ENCODE measurements at places on chromosomes 1 and 21.

- peak; percentile 49 for DNase-seq
Observed at GRCh38 chr1:233518344-233518743, 95.6 kb upstream of the KCNK1 start.

DNA sequence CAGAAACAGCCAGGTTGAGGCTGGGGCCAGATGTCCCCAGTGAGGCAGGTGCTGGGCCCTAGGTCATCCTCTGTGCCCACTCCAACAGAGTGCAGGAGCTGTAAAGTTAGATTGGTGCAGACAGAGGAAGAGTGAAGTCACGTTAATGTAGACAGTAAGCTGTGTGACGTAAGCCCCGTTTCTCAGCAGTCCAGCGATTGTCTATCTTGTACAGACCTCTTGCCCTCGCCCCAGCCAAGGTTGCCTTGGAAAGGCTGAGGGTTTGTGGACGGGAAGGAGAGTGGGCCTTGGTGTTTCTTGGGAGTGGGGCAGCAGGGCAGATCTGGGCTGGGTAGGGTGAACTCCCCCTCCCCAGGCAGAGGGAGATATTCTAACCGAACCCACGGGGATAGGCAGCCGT, 13.5 kb downstream of the FAAH start:
- no peak for DNase-seq

GRCh38 chr1:214155987-214156625, 124.9 kb upstream of the SMYD2 start:
- no peak for DNase-seq

GRCh38 chr1:204579681-204580080, 63.5 kb downstream of the MDM4 start:
- DNase-seq, result no peak

GRCh38 chr1:56939209-56939608, 26.6 kb downstream of the C8B start:
- no peak for DNase-seq

- no peak for DNase-seq
Observed at GRCh38 chr1:182357171-182357570, 34.4 kb downstream of the GLUL start.

DNA sequence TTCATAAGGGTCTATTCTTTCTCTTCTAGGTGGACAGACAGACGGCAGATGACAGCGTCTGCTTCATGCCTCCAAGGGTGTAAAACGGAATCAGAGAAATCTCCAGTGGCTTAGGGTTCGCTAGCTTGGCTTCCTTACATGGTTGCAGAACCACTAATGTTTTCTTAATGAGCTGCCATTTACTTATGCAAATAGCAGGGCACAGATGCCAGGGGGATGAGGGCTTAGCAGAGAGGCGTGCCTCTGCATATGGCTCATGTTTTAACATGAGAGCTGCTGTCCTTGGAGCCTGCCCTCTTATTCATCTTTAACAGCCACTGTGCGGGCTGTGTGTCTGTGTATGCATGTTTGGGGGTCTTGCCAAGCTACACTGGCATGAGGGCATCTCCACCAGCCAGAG, 119.6 kb downstream of the IER5 start:
- no peak for DNase-seq

GRCh38 chr21:15870819-15871218, 141.0 kb downstream of the USP25 start:
- no peak for DNase-seq

DNA sequence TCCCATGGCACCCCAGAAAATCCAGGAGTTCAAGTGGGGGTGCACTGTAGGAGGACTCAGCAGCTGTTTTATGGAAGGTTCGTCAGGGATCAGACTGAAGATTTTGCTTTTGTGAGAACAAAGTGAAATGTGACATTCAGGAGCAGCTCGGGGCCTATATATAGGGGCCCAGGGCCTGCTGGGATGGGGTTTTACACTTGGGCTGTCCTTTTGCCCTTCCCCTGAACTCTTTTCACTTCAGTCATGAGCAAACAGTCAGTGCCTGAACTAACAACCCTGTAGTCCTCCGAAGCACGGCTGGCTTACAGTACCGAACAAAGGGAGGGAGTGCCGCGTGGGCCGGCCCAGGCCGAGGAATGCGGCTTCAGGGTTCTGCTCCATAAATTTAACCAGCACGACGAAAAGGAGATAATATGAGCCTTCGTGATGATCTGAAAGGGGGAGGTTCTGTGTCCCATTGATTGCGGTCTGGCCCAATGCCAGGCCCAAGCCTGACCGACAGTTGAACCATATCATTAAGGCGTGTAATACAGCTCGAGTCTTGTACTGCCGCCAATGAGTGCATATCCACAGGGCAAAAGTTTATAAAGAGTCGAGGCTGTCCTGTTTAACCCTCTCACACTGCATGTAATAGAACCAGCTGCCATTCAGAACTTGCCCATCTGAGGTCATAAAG, 139.9 kb downstream of the DHRS3 start:
- DNase-seq, result peak; percentile 99

DNA sequence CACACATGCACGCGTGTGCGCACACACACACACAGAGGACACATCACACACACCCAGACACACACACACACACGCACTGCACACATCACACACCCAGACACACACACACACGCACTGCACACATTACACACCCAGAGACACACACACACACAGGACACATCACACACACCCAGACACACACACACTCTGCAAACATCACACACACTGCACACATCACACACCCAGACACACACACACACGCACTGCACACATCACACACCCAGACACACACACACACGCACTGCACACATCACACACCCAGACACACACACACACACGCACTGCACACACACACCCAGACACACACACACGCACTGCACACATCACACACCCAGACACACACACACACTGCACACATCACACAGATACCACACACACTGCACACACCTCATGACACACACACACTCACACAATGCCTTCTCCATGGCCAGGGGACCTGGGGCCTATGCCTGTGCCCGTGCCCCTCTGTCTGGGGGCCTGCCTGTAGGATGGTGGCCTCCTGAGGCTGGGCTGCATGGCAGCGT, 24.4 kb downstream of the CRYAA start:
- DNase-seq, result no peak

GRCh38 chr1:71948561-71948960, 333.8 kb downstream of the NEGR1 start:
- DNase-seq, result no peak

GRCh38 chr1:96048572-96049212, 672.9 kb upstream of the PTBP2 start:
- DNase-seq, result no peak

GRCh38 chr21:17866590-17866989, 47.4 kb upstream of the C21orf91 start:
- no peak for DNase-seq

- DNase-seq, result no peak
Observed at GRCh38 chr1:230399321-230400006, 26.7 kb downstream of the PGBD5 start.

DNA sequence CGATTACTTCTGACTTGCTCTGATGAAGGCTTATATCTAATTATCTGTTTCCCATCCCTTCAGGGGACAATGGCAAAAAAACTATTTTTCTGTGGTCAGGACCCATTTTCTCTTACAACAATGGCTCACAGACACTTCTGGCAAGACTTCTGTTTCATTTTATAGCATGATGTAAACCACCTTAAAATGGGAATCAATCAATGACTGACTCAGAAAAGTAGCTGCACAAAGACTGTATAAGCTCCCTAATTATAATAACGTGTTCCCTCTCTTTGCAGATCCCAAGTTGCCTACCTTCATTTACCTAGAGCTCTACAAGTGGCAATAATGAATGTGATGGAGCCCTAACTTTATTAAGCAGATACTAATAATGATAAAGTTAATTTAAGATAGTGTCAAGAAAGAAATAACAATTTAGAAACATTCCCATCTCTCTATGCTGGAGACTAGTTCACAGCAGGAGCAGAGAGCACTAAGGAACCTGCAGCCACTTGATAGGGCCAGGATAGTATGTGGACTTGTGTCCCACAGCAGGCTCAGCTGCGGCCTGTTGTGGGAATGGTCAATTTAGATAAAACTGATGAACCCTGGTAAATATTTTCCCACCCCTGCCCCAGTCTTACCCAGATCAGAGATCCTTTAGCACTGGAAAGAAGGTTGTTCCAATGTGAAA, 538 bp downstream of the GBP2 start:
- DNase-seq, result no peak

- DNase-seq, result no peak
Observed at GRCh38 chr1:38336961-38337360, 290.4 kb upstream of the POU3F1 start.

DNA sequence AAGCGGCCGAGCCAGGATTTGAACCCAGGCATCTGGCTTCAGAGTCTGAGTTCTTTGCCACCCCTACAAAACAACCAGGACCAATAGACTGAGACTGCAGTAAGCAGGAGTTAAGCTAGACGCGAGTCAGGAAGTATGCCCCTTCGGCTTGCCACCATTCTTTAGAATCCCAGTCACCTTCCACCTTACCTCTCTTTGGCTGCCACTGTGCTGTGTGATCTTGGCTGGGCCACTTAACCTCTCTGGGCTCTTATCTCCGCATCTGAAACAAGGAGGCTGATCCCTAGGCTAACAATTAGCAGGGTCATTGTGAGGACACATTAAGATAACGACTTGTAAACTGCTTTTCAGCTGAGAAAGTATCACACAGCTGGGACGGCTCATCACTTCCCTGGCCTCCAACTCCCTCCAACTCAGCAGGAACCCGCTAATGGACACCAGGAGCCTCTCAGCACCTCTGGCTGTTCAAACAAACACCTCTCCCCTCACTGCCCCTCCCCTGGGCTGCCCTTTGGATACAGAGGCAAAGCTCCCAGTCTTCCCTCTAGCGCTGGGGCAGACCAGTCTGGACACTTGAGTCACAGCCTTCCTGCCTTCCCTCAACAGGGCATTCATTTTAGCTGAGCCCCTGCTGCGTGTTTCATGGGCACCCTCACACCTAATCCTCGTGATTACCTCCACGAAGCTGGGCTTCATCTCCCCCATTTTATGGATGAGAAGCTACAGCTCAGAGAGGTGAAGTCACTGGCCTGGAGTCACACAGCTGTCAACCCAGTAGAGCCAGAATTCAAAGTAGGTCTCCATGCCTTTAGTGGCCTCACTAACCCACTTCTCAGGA, 83.2 kb downstream of the CAMK2N1 start:
- no peak for DNase-seq

GRCh38 chr1:114502080-114502479, 8.9 kb downstream of the TRIM33 start:
- no peak for DNase-seq

DNA sequence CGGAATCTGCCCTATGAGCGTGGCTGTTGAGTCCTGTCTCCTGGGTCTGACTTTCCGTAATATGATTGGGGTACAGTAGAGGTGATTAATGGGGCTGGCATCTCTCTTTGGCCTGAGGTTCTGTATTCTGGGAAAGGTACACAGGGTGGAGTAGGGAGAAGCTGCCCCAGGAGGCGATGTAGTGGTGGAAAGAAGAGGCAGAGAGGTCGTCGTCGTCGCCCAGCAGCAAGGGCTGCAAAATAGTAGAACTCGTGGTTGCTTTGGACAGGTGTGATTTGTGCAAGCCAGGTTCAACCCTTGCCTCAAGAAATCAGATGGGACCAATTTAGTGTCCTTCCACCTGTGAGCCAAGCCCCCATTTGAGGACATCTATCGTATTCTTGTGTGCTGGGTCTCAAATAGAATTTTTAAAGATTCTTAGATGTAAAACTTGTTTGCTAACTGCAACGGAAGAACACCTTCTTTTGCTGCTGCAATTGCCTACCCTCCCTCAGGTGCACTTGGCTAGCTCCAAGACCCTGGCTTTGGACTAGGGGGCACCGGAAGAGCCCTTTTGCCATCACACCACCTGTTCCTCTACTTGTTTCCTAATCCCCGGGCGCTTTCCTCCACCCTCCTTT, 1.3 kb upstream of the HMGN2 start:
- DNase-seq, result no peak

GRCh38 chr1:165162671-165163241, 193.8 kb downstream of the LMX1A start:
- DNase-seq, result peak; percentile 30

GRCh38 chr1:225911191-225912130, 12.6 kb downstream of the PYCR2 start:
- peak; percentile 44 for DNase-seq

DNA sequence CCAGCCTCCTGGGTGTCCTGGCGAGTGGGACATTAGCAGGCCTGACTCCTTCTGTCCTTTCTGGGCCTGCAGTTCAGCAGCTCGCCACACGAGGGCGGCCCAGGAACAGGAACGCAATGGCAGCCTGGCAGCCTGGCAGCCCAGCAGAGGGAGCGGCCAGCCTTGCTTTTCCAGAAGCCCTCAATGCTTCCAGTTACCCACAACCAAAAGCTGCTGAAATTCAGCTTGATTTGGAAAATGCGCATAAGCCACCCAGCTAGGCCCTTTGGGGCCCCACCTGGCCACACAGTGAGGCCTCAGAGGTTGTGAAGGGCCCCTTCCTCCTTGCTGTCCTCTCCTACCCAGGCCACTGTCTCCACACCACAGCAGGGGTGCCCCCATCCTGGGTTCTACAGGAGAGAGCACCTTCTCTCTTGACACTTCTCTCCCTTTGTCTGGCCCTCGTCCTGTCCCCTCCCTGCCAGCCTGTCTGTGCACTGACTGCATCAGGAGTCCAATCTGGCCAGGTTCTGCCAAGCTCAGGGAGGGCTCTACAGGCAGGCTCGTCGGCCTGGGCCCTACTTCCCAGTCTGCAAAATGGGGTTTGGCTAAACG, 103.4 kb upstream of the VAMP3 start:
- peak; percentile 78 for DNase-seq

GRCh38 chr1:48186306-48186839, 36.1 kb upstream of the SLC5A9 start:
- no peak for DNase-seq

GRCh38 chr1:5405263-5405662, 587.0 kb downstream of the NPHP4 start:
- no peak for DNase-seq

GRCh38 chr1:235265900-235266299, 62.1 kb downstream of the ARID4B start:
- DNase-seq, result peak; percentile 47

- peak; percentile 63 for DNase-seq
Observed at GRCh38 chr1:235093696-235094592, 34.7 kb downstream of the TOMM20 start.

GRCh38 chr1:14778898-14779865, 180.7 kb downstream of the KAZN start:
- DNase-seq, result peak; percentile 23
